ENCODE measurements at places on chromosomes 12 and 14.

DNA sequence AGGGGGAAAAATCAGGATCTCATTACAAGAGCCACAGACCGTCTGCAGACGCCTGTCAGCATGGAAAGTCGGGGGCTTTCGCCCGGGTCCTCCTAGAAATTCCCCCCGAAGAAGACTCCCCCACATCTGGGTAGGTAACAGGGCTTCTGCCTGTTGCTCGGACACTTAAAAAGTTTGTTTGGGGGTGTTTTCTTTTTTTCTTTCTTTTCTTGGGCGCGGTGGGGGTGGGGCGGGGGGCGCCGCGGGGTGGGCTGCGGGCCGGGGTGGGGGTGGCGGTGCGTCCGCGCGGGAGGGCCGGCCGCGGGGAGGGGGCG, 358 bp downstream of the ELK3 start:
- DNase-seq = no peak

GRCh38 chr12:6279256-6279628, 31.2 kb upstream of the PLEKHG6 start:
- no peak for DNase-seq

DNA sequence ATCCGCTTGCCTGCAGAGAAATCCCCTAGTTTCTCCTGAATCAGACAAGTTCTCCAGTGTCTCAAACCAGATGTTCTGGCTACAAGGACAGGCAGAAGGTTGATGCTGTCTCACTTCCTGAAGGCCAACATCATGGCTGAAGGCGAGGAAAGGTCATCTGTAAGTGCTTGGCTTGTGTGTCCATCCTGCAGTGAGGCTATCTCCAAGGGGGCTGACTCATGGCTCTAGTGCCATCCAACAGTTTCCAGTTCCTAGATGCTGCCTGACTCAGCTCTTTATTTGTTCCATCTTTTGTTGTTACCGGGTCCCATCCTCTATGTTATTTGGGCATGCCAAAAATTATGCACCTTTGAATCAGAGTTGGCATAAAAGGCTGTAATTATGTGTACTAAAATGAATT, 232.1 kb upstream of the TBX3 start:
- no peak for DNase-seq

DNA sequence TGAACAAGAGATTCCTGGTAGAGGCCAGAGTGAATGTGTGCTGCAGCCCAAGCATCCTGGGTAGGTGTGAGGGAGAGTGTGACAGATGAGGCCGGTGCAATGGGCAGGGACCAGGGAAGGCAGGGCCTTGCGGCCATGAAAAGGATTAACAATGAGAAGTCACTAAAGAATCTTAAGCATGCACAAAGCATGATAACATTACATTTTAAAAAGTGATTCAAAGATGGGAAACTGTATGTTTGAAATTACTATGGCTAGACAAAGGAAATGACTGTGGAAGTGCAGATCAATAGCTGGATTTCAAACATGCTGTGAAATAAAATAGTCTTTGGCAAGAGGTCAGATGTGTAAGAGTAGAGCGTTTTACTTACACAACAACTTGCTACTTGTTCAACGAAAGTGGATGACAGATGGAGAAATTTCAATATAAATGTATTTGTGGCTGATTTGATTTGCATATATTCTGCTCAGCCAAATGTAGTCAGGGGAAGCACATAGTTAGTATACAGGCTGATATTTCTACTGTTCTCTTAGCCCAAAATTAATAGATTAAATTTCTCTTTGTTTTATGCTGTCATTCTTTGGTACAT, 175.5 kb downstream of the CCDC59 start:
- no peak for DNase-seq

- DNase-seq = no peak
These were observed 37.8 kb upstream of the LRRC10 start for GRCh38 chr12:69648476-69648875.

- DNase-seq = no peak
These were observed 185.2 kb upstream of the SLC38A2 start for GRCh38 chr12:46557539-46558373.
